ENCODE measurements at places on chromosomes 3 and 15.

DNA sequence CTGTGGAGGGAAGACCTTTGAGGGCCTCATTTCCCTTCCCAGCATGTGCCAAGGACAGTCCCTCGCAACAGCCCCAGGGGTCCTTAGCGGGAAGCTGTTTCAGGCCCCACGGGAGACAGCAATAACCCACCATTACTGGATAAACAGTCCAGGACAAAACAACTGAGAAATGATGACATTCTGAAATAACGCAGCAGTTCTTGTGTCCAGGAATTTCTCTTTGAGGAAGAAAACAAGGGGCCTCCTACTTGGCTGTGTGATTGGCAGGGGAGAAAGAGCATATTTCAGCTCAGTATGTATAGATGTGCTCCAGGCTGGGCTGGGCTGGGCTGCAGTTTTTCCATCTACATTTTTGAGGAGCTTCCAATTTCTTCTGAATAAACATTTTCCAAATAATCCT, 82.2 kb upstream of the THBS1 start:
- DNase-seq: no peak

- DNase-seq: no peak
These were observed 19.5 kb downstream of the NFKBIZ start for GRCh38 chr3:101868534-101869464.

DNA sequence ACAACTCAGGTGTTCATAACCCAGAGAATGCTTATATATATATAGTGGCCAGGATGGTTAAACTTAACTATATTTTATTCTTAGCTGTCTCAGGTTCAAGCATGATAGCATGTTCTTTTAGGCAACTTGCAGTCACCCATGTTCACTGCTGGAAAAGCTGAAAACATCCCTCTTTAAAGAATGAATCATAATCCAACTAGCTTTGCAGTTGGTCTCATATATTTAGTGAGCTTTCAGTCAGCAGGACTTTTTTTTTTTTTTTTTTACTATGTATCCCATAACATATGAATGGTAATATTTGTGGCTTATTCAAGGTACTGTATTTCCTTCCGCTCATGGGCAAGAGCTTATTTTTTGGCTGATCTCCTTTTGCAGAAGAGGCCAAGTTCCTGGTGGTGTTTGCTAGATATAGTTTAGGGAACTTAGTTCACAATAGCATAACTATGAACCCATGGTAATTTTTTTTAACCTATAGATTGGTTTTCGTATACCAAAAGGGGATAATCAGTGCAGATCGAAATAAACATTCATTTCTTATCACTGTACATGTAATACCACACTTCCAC, 77.6 kb downstream of the CMSS1 start:
- DNase-seq: no peak

DNA sequence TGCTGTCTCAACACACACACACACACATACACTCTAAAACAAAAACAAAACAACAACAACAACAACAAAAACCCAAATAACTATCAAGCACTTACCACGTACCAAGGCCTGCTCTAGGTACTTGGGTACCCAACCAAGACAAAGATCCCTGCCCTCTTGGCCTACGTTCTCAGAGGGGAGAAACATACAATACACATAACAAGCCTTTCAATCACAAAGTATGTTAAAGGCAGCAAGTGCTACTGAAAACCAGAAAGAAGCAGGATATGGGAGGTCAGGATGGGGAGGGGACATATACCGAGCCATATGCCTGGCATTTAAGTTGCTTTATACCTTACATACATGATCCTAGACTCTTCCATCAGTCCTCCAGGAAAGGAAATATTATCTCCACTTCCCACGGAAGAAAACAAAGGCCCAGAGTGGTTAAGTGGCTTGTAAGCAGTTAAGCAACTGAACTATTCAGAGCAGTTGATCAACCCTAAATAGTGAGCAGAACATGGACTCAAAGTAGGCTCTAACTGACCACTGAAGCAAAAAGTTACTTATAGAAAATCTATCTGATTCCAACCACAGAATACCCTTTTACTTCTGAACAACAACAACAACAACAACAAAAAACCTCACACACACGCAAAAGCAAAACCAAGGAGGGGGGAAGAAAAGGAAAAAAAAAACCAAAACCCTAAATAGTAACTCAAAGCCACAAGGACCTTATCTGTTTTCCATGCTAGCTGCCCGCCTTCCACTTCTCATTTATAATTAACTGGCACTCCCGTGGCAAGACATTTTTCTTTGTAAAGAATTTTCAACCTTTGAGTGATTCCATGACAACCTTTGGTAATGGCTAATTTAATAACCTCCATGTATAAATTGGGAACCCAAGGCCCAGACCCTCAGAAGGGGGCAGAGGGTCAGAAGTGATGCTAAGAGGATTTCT, 21.0 kb downstream of the PRICKLE2 start:
- DNase-seq: no peak

DNA sequence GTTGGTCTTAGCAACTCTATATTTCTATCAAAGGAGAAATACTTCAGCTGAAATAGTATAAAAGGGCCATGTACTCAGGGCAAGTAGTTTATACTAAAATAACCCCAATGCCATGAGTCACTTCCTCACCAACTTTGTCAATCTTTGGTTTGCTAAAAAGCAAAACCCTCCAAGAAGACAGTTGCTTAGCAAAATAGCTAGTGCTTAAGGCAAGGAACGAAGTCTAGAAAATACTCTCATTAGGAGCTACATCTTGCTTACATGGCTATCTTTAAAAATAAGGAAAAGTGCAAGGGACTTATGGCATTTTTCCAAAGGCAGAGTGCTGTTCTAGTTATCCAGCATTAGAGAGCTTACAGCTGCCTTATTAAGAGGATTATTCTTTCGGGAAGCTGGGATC, 28.4 kb downstream of the P3H2 start:
- no peak for DNase-seq
